Stimulated activated CD8-positive, alpha-beta memory T cell treated with anti-CD3 and anti-CD28 coated beads, Interleukin-4, amount 100 ng/mL, for 48 hours (primary cell): ENCODE measurements at places on chromosomes 16 and 17.

GRCh38 chr17:57637666-57638010 is 107.5 kb downstream of the CCDC182 start:
- DNase-seq: no peak

GRCh38 chr17:5042157-5043022 is 7.2 kb upstream of the SLC52A1 start:
- DNase-seq: no peak

DNA sequence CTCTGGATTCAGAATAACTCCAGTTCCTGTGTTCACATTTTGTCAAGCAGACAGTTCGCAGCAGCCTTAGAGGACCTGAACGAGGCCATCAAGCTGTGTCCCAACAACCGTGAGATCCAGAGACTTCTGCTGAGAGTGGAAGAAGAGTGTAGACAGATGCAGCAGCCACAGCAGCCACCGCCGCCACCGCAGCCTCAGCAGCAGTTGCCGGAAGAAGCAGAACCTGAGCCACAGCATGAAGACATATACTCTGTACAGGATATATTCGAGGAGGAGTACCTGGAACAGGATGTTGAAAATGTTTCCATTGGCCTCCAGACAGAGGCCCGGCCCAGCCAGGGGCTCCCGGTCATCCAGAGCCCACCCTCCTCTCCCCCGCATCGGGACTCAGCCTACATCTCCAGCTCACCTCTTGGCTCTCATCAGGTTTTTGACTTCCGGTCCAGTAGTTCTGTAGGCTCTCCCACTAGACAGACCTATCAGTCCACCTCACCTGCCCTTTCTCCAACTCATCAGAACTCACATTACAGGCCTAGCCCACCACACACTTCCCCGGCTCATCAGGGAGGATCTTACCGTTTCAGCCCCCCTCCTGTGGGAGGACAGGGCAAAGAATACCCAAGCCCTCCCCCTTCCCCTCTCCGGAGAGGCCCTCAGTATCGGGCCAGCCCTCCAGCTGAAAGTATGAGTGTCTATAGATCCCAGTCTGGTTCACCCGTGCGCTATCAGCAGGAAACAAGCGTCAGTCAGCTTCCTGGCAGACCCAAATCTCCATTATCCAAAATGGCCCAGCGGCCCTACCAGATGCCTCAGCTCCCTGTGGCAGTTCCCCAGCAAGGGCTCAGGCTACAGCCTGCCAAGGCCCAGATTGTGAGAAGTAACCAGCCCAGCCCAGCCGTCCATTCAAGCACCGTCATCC is 25.9 kb downstream of the CYB561 start:
- no peak for DNase-seq

DNA sequence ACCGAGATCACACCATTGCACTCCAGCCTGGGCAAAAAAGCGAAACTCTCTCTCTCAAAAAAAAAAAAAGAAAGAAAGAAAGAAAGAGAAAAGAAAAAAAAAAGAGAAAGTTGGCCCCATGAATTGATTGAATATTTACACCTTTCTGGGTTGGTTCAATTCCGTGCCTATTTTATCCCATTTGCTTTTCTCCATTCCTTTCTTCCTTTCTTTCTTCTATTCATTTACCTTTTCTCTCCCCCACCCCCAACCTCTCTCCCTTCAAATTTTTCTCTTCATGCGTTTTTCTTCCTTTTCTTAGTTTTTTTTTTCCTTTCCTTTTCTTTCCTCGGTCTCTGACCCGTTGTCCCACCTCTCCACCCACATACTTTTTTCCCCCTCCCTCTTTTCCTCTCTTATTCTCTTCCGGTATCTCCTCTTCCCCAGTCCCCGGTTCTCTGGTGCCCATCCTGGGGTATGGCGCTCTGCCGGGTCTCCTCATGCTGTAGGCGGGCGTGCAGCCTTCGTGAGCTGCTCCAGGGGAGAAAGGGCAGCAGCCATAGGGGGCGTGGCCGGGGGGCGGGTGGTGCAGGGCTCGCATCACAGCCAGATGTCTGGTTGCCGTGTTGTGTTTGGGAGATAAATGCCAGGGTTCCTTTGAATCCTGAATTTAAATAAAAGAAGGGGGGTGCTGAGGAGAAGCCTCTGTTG is 5.3 kb upstream of the COL1A1 start:
- DNase-seq: peak; percentile 53

DNA sequence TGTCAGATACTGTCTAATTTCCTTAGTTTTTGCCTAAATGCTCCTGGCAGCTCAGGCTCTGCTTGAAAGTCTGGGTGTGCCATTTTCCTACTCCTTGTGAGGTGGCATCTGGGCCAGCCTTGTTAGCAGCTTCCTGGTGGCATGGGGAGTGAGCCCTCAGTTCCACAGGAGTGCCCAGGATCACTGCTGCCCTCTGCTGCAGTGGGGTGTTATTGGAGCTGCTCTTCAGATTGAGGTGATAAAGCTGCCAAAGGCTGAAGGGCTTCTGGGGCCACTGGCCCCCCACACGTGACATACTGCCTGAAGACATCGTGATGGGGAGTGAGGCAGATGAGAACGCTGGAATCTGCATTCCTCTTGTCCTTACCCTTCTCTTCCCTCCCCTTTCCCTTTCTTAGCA is 27.4 kb downstream of the CEP95 start:
- DNase-seq: no peak

- DNase-seq: no peak
Measured at GRCh38 chr16:48492133-48492532, 106.9 kb upstream of the SIAH1 start.

DNA sequence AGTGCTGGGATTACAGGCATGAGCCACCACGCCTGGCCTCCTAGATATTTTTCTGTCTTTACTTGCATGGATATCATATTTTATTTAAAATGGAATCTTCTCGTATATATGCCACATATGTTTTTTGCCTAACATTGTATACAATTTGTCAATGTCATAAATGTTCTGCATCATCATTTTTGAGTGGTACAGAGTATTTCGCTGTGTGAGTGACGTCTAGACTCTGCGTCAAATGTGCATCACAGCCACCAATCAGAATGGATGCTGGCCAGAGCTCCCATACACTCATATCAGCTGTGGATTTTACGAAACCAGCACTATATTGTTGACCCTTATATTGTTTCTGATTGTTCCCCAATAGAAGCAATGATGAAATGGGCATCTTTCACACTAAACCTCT is 57.2 kb downstream of the ERCC4 start:
- DNase-seq: no peak

- no peak for DNase-seq
Measured at GRCh38 chr16:49834531-49835151, 21.3 kb downstream of the ZNF423 start.

GRCh38 chr17:43879723-43880419 is 27.5 kb downstream of the MPP2 start:
- no peak for DNase-seq

DNA sequence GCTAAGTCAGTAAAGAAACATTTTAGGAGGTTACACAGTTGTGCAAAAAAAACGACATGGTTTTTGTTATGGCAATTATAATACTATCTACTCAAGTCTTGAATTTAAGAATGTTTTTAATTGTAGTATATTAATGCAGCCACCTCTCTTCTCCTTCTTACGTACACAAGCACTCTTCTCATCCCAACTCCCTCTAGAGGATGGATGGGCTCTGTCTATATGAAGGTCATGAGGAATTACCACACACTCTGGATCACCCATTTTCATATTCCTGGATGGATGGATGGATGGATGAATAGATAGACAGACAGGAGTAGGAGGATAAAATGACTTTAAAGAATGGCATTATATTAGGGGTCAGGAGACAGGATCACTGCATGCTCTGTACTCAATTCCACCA is 120.0 kb downstream of the PHKB start:
- DNase-seq: no peak

- no peak for DNase-seq
Measured at GRCh38 chr17:29458066-29458465, 67.9 kb downstream of the TAOK1 start.

- peak; percentile 60 for DNase-seq
Measured at GRCh38 chr17:32341141-32341856, 674 bp downstream of the C17orf75 start.

GRCh38 chr17:44971776-44972483 is 3.8 kb upstream of the C1QL1 start:
- DNase-seq: peak; percentile 74

- no peak for DNase-seq
Measured at GRCh38 chr17:60653569-60653968, 24.1 kb upstream of the BCAS3 start.

- no peak for DNase-seq
Measured at GRCh38 chr17:40463122-40463550, 19.9 kb downstream of the IGFBP4 start.

DNA sequence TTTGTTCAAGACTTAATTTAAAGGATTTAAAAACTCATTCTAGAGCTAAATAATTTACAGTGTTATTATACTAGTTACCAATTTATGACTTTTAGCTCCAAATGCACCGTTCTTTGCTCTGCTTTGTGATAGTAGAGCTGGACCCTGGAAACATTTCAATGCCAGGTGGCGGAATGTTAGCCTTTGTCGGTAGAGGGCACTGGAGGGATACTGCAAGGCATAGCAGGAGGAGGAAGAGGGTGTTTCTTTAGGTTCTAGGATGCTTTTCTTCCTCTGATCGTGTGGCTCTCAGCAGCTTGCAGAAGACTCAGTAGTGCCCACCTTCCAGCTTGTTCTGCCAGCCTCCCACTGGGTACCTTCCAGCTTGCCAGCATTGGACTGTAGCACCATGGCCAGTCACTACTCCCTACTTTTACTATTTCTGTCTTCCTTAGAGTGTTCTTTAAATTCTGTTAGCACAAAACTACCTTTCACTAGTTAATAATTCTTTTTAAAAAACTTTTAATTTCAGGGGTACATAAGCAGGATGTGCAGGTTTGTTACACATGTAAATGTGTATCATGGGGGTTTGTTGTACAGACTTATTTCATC is 325.3 kb downstream of the UTP18 start:
- no peak for DNase-seq

DNA sequence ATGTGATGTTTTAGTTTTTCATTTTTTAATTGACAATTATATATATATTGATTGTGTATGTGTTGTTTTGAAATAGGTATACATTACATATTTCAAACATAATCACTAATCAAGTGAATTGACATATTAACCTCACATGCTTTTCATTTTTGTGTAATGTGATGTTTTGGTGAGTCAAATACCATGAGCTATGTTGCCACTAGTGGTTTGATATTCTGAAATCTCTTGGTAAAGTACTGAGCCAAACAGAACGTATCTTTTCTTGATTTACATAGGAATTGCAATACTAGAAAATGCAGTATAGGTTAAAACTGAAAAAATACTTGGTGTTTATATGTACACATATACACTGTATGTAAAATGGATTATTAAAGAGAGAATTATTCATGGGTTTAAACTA is 65.2 kb upstream of the SIAH1 start:
- DNase-seq: no peak

DNA sequence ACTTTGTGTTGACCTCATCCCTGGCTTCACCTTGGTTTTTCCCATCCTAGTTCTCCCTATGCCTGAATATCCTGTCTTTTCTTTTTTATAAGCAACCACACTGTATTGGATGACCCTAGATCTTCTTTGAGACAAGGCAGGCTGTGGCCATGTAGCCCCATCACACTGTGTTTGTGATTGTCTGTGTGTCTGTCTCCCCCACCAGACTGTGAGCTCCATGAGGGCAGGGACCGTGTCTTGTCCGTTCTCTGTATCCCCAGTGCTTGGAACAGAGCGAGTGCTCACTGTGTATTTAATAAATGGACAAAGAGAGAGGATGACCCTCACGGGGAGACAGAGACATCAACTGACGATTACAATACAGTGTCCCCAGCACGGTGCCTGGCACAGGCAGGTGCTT is 7.1 kb downstream of the SLC25A39 start:
- DNase-seq: no peak

GRCh38 chr17:72598695-72599094 is 477.9 kb downstream of the SOX9 start:
- no peak for DNase-seq

DNA sequence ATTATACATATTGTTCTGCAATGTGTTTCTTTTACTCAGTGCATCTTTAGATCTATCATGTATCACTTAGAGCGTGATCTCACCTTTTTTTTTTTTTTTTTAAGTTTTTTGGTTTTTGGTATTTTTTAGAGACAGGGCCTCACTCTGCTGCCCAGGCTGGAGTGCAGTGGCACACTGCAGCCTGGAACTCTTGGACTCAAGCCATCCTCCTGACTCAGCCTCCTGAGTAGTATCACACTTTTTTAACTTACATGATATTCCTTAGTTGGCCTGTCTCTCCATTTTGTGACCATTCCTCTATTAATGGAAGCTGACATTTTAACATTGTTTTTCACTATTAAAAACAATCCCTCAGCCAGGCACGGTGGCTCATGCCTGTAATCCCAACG is 4.7 kb upstream of the MPO start:
- DNase-seq: no peak

GRCh38 chr16:24976971-24977677 is 38.0 kb downstream of the ARHGAP17 start:
- no peak for DNase-seq

DNA sequence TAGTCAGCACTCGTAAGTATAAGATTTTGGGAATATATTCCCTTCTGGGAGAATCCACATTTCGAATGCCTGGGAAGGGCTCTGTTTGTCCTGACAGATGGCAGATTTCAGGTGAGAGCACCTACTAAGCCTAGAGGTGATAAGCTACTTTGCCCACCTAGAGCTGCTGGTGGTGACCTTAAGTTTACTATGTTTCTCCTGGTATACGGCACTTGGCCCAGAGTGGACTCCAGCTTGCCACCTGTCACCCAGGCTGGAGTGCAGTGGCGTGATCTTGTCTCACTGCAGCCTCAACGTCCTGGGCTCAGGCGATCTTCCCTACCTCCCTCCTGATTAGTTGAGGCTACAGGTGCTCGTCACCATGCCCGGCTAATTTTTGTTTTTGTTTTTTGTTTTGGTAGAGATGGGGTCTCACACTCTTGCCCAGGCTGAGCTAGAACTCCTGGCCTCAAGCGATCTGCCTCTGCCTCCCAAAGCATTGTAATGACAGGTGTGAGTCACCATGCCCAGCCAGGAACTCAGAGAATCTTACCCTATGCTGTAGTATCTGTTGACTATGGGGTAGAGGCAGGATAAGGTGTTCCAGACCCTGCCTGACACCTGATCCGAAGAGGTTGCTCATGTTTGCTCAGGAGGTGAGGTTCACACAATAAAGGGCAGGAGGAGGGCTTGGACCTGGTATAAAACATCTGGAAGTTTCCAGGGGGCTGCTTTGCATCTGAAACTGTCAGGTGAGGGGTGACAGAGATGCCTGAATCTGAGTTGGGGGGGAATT is at the start of gene ZG16:
TSS of gene ZG16 (plus strand) at position 681 of the 775 bp plus-strand sequence. CDS start 1,011 bp downstream, outside the sequence.
- no peak for DNase-seq

GRCh38 chr17:37447641-37448040 is 41.0 kb downstream of the TADA2A start:
- no peak for DNase-seq
